ENCODE measurements at places on chromosomes 2 and 18.

- no peak for DNase-seq
Measured at GRCh38 chr2:161775971-161776370, 151.8 kb downstream of the SLC4A10 start.

DNA sequence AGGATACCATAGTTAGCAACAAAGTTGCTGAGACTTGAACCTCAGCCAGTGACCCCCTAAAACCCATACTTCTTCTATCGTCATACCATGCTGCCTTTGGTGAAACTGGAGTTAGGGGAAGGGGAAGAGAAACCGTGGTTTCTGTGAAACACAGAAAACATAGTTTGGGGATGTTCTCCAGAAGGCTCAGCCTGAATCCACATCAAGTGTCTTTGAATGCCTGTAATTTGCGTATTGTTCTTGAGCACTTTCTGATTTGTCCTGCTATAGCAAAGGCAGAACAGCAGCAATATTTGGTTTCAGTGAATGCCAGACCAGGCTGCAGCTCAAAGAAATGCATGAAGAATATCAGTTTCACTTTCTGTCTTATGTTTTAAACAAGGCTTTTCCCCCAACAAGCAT lies 258.7 kb downstream of the TTC32 start:
- no peak for DNase-seq

GRCh38 chr2:181812106-181812743 lies 79.3 kb upstream of the ITPRID2 start:
- no peak for DNase-seq

- no peak for DNase-seq
Measured at GRCh38 chr2:227606476-227606875, 7.8 kb downstream of the SCYGR2 start.

- no peak for DNase-seq
Measured at GRCh38 chr2:141438536-141438935, 692.3 kb downstream of the LRP1B start.

- no peak for DNase-seq
Measured at GRCh38 chr2:241764275-241765241, 12.1 kb upstream of the GAL3ST2 start.

DNA sequence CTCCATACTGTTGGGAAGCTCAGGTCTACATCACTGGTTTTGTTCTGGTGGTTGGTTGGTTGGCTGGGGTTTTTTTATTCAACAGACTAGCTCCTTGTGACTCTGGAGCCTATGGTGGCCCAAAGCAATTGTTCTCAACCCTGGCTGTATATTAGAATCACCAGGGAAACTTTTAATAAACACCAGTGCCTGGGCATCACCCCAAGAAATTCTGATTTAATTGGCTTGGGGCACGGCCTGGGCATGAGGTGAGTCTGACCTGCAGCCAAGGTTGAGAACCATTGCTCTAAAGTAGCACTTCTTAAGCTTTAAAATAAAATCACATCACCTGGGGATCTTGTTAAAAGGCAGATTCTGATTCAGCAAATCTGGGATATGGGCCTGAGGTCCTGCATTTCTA lies 184.1 kb downstream of the C1D start:
- no peak for DNase-seq

Data from stimulated activated CD4-positive, alpha-beta T cell treated with anti-CD3 and anti-CD28 coated beads, TNF-alpha, amount 100 ng/mL, for 24 hours (primary cell).